ENCODE measurements at places on chromosomes 2 and 18. TPM values are rescaled to one million over a fixed set of nuclear protein-coding genes. Genes with fewer than 3 reads are reported as not detected.

Gene ELMOD3
- 12.0 TPM for polyA plus RNA-seq

Gene SNTG2
- not detected for polyA plus RNA-seq

Gene L3MBTL4
- 1.8 TPM for polyA plus RNA-seq

Gene FOXI3
- not detected for polyA plus RNA-seq

Gene STARD6
- polyA plus RNA-seq, result not detected

Gene CPO
- not detected for polyA plus RNA-seq

Gene OR6B2
- not detected for polyA plus RNA-seq

- DNase-seq, result no peak
Measured at GRCh38 chr18:25678221-25678620, 326.3 kb upstream of the ZNF521 start.

DNA sequence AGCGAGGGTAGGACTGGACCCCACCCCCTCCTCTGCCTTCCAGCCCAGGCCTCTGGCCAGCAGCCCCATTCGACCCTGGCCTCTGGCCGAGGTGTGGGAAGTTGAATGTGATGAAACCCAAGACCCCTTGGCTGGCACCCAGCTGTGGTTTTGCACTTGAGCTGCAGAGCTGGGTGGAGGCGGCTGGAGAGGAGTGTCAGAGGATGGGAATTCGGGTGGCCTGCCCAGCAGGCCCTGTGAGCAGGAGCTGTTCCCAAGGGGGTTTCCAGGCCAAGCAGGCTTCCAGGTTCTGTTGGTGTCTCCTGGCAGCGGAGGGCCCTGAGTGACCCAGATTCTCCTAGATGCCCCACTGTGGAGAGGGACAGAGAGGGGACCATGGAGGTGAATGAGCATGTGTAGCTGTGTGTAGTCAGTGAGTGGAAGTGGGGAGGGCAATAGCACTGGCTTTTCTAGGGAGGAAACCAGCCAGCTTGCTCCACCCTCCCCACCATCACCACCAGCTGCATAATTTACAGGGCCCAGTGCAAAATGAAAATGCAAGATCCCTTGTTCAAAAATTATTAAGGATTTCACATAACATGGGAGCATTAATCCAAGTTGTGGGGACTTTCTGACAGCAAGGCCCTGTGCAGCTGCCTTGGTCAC is 172.2 kb upstream of the HAAO start:
- peak; percentile 84 for DNase-seq

DNA sequence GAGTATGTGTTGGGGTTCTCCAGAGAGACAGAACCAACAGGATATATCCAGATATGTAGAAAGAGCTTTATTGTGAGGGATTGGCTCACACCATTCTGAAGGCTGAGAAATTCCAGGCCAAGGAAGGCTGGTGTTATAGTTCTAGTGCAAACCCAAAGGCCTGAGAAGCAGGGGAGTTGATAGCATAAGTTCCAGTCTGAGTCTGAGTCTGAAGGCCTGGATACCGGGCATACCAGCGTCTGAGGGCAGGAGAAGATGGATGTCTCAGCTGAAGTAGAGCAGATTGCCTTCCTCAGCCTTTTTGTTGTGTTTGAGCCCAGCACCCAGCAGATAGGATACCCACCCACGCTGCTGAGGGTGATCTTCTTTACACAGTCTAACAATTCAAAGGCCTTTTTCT is 211.7 kb upstream of the RASGRP3 start:
- DNase-seq, result no peak

DNA sequence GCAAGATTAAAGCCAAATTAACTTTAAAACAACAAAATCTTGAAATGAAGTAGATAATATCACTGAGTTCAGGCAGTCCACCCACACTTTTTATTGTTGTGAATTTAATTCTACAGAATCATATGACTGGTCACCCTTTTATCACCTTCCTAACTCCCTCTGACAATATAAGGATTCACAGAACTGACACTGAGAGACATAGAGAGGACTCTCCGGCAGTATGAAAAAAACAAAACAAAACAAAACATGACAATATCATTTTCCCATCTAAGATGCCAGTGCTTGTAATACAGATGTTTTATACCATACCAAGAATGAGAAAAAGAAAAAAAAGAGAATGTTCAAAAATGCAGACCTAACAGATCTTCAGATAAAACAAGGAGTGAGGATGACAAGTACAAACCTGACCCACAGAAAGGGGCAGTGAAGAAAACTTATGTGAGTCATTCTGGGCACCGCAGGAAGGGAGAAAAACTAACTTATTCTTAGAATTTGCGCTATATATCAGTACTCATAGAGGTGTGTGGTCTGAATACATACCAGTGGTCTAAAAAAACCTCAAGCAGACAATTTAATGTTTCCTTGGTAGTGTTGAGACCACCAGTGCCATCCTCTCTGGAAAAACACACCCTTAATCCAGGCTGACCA is 136.6 kb downstream of the ZAP70 start:
- DNase-seq, result no peak

GRCh38 chr18:63199743-63200241 is 119.8 kb downstream of the BCL2 start:
- no peak for DNase-seq

DNA sequence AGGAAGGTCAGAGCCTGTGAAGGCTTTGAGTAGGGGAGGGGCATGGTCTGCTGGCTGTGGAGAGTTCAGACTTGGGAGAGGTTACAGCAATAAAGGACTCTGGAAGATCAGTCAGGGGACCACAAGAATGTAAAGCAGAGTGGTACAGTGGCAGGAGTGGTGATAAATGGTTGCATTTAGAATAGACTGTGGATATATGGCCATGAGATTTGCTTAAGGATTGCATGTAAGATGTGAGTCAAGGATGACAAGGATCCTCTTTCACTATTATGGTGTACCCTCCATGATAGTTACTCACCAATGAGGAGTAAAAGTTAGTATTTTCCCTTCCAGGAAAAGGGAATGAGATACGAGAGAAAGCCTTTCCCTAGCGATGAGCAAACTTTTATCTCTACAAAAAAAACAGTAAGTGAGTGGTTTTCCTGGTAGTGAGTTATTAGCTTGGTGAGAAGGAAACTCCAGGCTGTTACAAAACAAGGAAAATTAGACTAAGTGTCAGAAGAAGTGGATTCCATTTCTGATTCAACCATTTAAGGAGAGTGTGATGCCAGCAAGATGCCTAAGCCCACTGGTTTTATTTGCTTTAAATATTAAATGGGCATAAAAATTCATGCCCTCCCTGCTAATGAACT is 818.0 kb upstream of the ACVR2A start:
- no peak for DNase-seq

- DNase-seq, result no peak
Measured at GRCh38 chr2:643761-644160, 33.4 kb downstream of the TMEM18 start.

- DNase-seq, result no peak
Measured at GRCh38 chr2:224062481-224063297, 23.6 kb upstream of the SERPINE2 start.

GRCh38 chr18:55262021-55262560 is 302.8 kb upstream of the CCDC68 start:
- no peak for DNase-seq

DNA sequence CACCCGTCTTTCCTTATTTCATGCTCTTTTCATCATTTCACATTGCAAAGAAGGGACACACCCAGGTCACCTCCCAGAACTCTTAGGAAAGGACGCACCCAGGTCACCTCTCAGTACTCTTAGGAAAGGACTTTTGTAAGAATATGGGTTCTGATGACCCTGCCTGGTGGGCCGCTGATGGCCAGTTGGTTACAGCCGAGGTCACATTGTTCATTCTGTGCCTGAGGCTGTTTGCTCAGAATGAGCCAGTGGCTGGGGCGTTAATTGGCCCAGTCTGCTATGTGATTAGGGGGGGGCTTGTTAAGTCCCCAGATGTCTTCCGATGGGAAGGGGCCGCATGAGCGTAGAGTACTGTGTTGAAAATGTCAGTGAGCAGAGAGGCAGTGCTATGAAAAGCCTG is 9.4 kb downstream of the MLPH start:
- DNase-seq, result no peak

- DNase-seq, result no peak
Measured at GRCh38 chr2:16104315-16104948, 164.1 kb downstream of the MYCN start.

All from sigmoid colon (tissue), 7 donors.